ENCODE measurements at places on chromosomes 2 and 18.

- peak; percentile 44 for DNase-seq
Measured at GRCh38 chr2:215796140-215796855, 217.1 kb downstream of the MREG start.

- DNase-seq = no peak
Measured at GRCh38 chr2:11329776-11330175, 14.7 kb downstream of the ROCK2 start.

DNA sequence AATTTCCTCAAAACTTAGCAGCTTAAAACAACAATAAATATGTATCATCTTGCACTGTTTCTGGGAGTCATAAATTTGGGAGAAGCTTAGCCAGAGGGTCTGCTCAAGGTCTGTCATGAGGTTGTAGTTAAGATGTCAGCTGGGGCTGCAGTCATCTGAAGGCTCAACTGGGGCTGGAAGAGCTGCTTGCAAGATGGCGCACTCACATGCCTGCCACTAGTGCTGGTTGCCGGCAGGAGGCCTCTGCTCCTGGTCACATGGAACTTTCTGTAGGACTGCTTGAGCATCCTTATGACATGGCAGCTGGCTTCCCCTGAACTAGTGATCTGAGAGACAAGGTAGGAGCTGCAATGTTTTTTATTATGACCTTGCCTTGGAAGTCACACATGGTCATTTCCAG, 215.5 kb upstream of the HAAO start:
- DNase-seq = no peak

DNA sequence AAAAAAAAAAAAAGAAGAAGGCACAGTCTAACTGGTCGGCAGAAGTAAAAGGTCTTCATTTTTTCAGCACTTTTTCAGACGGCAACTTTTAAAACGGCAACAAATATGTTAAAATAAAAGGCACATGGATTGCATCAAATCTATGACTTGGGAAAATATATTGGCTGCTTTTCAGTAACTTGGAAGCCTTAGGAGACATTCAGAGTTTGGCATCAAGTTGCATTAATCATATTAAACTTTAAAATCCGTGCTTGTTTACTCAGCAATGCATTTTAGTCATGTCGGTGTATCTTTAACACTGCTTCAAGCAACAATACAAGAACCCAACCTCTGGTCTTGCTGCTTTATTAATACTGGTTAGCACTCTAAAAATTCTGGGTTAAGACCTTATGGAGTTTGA, 111.1 kb downstream of the MEP1B start:
- no peak for DNase-seq

- no peak for DNase-seq
Measured at GRCh38 chr2:69434753-69435152, 2.5 kb downstream of the NFU1 start.

DNA sequence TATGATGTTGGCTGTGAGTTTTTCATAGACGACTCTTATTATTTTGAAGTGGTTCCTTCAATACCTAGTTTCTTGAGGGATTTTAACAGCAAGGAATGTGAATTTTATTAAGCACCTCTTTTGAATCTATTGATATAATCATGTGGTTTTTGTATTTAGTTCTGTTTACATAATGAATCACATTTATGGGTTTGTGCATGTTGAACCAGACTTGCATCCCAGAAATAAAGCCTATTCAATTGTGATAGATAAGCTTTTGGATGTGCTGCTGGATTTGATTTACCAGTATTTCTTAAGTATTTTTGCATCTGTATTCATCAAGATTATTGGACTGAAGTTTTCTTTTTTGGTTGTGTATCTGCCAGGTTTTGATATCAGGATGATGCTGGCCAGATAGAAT, 131.6 kb upstream of the SCN7A start:
- DNase-seq = no peak

DNA sequence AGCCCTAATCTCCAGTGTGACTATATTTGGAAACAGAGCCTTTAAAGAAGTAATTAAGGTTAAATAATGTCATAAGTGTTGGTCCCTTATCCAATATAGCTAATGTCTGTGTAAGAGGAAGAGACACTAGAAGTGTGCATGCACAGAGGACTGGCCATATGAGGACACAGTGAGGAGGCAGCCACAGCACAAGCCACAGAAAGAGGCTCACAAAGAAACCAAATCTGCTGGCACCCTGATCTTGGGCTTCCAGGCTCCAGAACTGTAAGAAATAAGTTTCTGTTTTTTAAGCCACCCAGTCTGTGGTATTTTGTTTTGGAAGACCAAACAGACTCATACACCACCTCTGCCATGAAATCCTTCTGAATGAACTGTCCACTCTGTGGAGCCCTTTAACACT, 186.4 kb upstream of the SLC39A10 start:
- no peak for DNase-seq

- DNase-seq = no peak
Measured at GRCh38 chr2:230913406-230914143, 11.5 kb downstream of the GPR55 start.

DNA sequence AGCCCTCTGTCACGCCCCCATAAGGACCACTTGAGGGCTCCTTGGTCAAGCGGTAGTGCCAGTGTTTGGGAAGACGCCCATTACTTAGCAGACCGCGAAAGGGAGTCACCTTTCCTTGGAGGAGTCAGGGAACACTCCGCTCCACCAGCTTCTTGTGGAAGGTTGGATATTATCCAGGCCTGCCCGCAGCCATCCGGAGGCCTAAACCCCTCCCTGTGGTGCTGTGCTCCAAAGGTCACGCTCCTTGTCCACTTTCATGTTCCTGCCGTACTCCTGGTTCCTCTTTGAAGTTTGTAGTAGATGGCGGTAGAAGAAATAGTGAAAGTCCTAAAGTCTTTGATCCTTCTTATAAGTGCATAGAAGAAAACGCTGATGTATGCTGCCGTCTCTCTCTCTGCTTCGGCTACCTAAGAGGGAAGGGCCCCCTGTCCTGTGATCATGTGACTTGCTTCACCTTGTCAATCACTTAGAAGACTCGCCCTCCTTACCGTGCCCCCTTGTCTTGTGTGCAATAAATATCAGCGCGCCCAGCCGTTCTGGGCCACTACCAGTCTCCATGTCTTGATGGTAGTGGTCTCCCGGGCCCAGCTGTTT, 1.7 kb upstream of the CATIP start:
- DNase-seq = no peak

DNA sequence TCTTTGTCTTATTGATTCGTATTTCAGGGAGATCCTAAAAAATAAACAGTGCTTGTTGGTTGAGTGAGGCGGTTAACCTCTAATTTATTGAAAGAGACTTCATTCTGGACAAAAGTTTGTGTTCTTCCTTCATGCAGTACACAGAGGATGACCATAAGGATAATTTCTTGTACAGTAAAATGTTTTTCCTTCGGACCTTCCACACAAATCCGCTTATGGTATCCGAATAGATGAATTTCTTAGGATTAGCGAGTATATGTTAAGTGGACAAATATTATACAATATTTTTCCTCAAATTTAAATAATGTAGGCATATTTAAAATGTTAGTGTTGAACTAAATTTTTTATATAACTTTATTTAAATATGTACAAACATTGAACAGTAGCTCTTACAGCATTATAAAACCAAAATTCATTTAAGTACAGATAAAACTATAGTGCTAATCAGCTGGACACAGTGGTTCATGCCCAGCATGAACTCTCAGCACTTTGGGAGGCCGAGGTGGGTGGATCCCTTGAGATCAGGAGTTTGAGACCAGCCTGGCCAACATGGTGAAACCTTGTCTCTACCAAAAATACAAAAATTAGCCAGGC, 84.4 kb downstream of the LPIN1 start:
- no peak for DNase-seq

DNA sequence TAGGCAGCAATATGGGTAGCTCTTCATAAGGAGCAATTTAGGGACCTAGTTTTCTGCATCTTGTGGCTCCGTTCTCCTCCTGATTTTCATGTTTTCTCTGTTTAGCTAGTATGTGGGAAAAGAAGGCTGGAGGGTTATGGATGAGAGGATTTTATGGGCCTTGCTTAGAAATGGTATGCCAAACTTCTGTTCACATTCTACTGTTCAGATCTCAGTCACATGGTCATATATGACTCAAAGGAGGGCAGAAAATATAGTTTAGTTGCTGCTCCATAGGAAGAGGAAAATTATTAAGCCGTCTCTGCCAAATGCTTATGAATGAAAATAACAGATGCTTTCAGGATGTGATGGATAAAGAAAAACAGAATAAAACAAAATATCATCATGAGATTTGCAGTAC, 361.8 kb upstream of the CWC22 start:
- no peak for DNase-seq
